ENCODE measurements at places on chromosomes 2 and 18. TPM values are rescaled to one million over a fixed set of nuclear protein-coding genes. Genes with fewer than 3 reads are reported as not detected.

DNA sequence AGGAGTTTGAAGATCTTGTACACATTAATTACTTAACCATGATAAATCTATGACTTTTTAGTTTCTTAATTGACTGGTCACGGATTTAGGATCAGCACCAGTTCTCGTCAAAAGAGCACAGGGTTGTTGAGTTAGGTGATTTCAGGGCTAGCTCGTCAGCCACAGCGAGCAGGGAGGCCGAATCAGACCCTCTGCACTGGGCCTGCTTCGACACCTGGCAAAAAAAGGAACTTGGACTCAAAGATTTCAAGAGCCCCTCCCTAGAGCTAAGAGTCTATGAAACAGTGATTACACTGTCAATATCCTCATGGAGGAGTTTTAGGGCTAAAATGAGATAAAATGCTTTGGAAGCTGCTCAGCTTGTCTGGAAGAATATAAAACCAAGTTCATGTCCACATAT, 4.6 kb upstream of the SERTAD2 start:
- H3K27me3 ChIP-seq, result no peaks in the 10 kb centered on the region
- DNase-seq, result no peak
- H3K4me1 ChIP-seq, result peaks cover 12% of the 10 kb centered on the region
- H3K4me3 ChIP-seq, result no peak overlapping the region
- no peaks in the 10 kb centered on the region for H3K36me3 ChIP-seq
- H3K27ac ChIP-seq, result no peak overlapping the region

Gene IL1F10
- total RNA-seq, result not detected

GRCh38 chr2:187424146-187424545, 23.9 kb downstream of the CALCRL start:
- no peaks in the 10 kb centered on the region for H3K4me1 ChIP-seq
- DNase-seq, result no peak
- no peaks in the 10 kb centered on the region for H3K27me3 ChIP-seq
- no peak overlapping the region for H3K4me3 ChIP-seq
- H3K27ac ChIP-seq, result no peak overlapping the region

Gene FASTKD2
- total RNA-seq, result 37.9 TPM

DNA sequence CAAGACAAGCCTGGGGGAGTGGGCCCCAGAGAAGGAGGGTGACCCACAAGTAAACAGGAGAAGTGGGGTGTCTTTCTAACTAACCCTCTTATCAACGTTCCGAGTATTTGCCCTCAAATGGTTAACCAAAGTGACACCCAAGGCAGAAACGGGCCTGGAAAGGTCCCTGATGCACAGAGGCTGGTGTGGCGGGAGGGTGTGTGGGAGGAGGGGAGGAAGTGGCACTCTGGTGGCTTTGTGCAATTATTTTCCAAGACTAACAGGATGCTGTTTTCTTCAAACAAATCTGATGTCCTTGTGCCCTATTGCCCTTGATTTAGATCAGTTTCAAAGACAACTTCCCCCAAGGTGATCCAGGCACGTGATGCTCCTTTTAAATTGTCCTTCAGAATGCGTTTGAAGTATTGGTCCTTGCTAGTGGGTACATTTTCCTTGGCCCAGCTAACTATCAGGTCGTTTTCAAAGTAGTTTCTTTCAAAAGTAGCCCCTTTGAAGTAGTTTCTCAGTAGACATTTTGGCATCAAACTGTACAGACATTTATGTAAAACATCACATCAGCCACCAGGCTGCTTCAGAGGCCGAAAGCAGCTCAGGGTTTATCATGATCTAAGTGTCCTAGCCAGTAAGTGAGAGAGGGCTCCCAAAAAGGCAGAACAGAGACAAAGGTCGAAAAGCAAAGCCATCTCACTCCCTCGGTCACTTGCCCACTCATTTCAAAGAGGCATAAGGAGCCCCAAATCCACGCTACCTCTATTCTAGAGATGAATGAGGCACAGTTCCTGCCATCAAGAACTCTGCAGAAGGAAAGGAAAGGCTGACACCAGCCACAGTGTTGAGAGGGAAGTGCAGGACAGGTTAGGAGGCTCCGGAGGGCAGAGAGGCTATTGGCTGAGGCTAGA, 371.1 kb upstream of the ID2 start:
- H3K4me3 ChIP-seq, result no peak overlapping the region
- no peaks in the 10 kb centered on the region for H3K36me3 ChIP-seq
- peaks cover 26% of the 10 kb centered on the region for H3K4me1 ChIP-seq
- H3K27me3 ChIP-seq, result no peaks in the 10 kb centered on the region
- H3K27ac ChIP-seq, result no peak overlapping the region

Gene DYNC2LI1
- 40.4 TPM for total RNA-seq

Gene HJURP
- 5.3 TPM for total RNA-seq

DNA sequence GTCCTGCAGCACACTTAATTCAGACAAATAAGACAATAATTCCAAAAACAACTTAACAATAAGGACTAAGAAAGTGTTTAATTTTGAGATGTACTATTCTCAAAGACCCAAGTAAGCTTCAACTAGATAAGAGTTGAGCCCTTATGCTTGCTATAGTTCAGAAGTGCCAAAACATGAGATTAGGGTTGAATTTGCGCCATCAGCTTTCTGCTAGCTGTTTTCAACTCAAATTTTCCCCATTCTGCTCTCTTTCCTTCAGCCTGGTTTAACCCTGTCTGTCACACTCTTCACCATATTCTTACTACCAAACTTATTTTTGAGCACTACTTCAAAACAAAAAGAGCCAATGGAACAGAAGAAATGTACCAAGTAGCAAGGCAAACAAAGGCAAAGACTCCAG, 4.1 kb downstream of the NFE2L2 start:
- no peak overlapping the region for H3K4me3 ChIP-seq
- H3K4me1 ChIP-seq, result peaks cover 49% of the 10 kb centered on the region
- no peak overlapping the region for H3K27ac ChIP-seq
- H3K36me3 ChIP-seq, result no peaks in the 10 kb centered on the region

DNA sequence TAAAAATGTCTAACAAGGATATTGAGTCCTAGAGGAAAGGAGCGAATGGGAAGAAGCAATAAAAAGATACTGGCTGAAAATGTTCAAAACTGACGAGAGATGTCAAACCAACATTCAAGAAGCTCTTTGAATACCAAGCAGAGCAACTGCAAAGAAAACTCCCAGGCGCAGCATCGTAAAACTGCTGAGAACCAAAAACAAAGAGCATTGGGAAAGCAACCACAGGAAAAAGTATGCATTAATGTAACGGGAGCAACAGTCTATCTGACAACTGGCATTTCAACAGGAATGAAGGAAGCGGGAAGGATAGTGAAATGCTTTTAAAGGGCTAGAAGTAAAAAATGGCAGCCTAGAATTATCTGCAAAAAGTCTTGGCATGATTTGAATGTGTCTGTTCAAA, 53.1 kb downstream of the ADCY3 start:
- no peak overlapping the region for H3K4me3 ChIP-seq
- H3K4me1 ChIP-seq, result no peaks in the 10 kb centered on the region
- no peak for DNase-seq
- H3K27me3 ChIP-seq, result no peaks in the 10 kb centered on the region

- no peaks in the 10 kb centered on the region for H3K27me3 ChIP-seq
- H3K4me1 ChIP-seq, result no peaks in the 10 kb centered on the region
- no peaks in the 10 kb centered on the region for H3K36me3 ChIP-seq
- no peak overlapping the region for H3K27ac ChIP-seq
- DNase-seq, result no peak
- H3K4me3 ChIP-seq, result no peak overlapping the region
Observed at GRCh38 chr2:154713675-154714074, 15.2 kb downstream of the KCNJ3 start.

Gene TEKT4
- total RNA-seq, result not detected

Gene ANTXR1
- 24.5 TPM for total RNA-seq

DNA sequence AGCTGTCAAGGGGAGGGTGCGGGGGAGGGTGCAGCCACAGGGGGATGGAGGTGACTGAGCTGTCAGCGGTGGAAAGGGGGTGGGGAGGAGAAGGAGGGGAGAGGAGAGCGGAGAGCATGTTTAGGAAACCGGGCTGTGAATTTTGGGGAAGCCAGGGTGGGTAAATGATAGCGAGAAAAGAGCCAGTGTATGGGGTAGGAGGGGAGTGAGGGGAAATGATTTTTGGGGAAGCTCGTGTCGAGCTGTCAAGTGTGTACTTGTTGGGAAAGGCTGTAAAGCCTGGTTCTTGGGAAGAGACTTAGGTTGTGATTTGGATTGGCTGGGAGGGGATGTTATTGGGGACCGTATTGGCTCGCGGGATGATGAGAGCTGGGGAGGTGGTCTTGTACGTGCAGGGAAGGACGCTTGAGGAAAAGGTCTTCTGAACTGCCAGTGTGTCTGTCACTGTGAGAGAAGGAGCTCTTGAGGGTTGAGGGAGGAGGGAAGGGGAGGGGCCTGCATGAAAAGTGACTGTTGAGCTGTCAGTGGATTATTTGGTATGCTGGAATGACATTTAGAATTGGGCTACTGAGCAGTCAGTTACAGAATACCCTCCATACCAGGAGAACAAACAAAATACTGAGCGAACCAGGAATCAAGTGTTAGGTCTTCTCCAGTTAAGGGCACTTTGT, 1.0 kb downstream of the UBR3 start:
- no peaks in the 10 kb centered on the region for H3K27me3 ChIP-seq
- peak overlapping the region; percentile 85 for H3K27ac ChIP-seq
- H3K4me1 ChIP-seq, result peaks cover 7% of the 10 kb centered on the region
- peak; percentile 49 for DNase-seq
- H3K36me3 ChIP-seq, result no peaks in the 10 kb centered on the region

Gene ANKRD12
- 29.2 TPM for total RNA-seq

Gene SEMA4C
- 37.5 TPM for total RNA-seq

GRCh38 chr2:23617167-23617810, 232.3 kb downstream of the KLHL29 start:
- peaks cover 28% of the 10 kb centered on the region for H3K4me1 ChIP-seq
- peak; percentile 72 for DNase-seq
- H3K27ac ChIP-seq, result peak overlapping the region; percentile 88

DNA sequence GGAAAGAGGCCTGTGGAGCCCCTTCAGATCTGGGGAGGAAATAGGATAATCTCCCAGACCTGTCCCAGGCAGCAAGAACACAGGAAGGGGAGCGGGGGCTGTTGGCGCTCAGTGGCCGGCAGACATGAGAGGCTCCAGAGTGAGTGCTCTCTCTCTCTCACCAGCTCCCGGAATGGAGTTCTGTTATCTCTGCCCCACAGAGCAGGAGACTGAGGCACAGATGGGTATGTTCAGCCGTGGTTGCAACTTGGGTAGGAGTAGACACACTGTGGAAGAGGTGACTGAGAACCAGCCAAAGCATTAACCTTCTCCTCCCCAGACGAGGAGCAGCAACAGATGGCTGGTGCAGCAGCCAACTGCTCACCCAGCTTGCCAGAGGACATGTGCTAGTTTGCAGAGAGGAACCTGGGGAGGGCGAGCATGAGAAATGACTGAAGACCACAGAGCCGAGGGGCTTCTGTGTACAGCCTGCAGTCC, 82.0 kb downstream of the NRP2 start:
- no peaks in the 10 kb centered on the region for H3K36me3 ChIP-seq
- peaks cover 29% of the 10 kb centered on the region for H3K4me1 ChIP-seq
- no peak overlapping the region for H3K4me3 ChIP-seq

DNA sequence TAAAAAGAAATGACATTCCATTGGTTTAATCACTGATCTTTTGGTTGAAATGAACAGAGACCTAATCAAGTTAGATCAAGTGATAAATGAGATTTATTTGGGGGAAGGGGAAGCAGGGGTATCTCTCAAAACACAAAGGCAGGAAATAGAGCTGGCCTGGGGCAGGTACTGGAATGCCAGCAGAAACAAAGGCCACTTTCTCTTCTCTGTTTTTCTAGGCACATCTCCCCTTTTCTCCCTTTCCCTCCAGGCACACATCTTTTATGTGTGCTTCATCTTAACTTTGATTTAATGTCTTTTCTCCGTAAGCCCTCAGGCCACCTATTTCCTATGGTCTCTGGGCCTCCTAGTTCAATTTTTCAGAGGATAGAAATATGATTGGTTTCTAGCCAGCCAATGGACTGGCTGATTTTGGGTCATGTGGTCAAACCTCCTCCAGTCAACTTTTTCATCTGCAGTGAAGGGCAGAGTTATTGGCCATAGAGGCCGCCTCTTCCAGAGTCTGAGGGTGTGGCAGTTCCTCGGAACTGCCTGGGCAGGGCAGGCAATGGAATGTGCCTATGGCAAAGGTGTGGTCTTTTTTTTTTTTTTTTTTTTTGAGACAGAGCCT, 58.9 kb upstream of the FAM136A start:
- no peaks in the 10 kb centered on the region for H3K4me1 ChIP-seq
- no peak overlapping the region for H3K4me3 ChIP-seq
- H3K27me3 ChIP-seq, result no peaks in the 10 kb centered on the region
- no peak for DNase-seq

Gene UBR3
- 40.4 TPM for total RNA-seq

DNA sequence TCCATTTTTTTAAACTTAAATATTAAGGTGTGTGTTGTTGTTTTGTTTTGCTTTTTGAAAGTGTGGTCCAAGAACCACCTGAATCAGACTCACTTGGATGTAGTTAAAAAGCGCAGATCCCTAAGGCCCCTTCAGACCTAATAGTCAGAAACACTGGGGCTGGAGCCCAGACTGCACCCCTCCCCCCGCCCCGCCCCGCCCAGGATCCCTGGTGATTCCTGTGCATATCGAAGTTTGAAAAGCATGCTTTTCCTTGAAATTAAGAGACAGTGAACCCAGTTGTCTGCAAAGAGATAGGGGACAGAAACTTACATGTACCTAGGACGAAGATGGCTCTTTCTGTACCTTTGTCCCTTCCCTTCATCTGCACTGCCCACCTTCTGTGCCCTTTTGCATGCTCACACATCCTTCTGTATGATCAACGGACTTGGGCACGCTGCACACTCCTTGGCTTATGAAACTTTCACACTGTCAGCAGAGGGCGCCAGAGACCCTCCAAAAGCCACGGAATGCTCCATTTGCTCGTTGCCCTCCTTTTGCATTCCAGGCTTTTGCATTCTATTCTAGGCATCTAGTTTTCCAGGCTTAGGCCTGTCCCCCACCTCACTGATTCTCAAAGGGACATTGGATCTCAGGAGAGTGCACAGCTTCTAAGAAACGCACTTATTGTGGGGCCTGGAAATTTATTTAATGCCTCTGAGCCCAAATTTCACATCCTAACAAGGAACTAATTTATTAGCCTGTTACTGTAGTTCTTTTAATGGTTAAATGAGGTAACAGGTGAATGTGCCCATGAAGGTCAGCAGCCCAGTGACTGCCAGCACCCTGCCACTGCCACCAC, 32.8 kb upstream of the SLC14A1 start:
- no peak overlapping the region for H3K27ac ChIP-seq
- H3K4me3 ChIP-seq, result no peak overlapping the region
- no peaks in the 10 kb centered on the region for H3K36me3 ChIP-seq

DNA sequence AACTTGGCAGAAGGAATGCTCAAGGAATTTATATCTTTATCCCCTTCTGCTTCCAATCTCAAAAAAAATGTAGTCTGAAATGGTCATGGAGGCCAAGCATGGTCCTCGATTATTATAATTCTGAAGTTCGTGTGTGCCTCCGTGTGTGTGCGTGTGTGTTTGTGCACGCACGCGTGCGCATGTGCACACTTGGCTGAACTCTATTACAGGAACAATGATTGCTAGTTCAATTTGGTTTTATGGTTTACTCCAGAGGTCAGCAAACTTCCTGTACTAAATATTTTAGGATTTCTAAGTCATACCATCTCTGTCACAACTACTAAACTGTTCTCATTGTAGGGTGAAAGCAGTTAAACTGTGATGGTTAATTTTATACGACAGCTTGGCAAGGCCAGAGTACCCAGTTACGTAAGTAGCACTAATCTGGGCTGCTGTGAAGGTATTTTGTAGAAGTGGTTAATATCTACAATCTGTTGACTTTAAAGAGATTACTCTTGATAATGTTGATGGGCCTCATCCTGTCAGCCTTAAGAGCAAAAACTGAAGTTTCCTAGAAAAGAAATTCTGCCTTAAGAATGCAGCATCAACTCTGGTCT, 5.8 kb upstream of the MARCHF7 start:
- H3K27me3 ChIP-seq, result no peaks in the 10 kb centered on the region
- H3K4me3 ChIP-seq, result no peak overlapping the region
- no peaks in the 10 kb centered on the region for H3K36me3 ChIP-seq
- H3K4me1 ChIP-seq, result peaks cover 6% of the 10 kb centered on the region
